ENCODE measurements at places on chromosomes 6 and 20.

DNA sequence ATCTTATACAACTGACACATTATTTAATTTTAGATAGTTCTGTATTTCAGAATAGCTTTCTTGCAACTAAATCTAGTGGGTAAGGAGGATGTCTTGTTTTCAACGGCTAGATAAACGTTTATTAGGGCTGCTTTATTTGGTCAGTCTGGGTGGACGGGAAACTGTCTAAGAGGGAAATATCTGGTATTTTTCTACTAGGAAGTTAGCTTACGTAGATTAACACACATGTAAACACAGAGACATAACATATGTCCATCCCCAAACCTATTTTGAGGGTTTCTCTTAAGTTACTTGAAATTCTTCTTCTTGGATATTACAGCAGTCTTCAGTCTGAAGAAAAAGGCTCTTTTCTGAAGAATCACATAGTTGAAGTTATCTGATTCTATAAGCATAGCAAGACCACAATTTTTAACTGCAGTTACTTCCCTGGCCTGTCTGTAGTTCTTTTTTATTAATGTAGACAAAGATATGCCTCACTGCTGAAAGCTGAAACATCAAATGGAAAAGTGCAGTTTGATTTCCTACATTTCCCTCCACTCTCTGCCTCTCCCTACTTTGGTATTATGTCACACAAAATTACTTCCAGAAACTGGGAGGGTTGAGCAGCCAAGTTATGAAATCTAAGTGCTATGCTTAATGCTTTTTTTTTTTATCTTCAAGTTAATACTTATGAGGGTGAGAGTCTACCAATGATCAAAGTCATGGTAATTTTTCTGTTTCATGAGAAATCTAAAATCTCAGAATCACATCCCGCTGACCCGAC lies 37.4 kb downstream of the PLAGL1 start:
- DNase-seq: no peak

DNA sequence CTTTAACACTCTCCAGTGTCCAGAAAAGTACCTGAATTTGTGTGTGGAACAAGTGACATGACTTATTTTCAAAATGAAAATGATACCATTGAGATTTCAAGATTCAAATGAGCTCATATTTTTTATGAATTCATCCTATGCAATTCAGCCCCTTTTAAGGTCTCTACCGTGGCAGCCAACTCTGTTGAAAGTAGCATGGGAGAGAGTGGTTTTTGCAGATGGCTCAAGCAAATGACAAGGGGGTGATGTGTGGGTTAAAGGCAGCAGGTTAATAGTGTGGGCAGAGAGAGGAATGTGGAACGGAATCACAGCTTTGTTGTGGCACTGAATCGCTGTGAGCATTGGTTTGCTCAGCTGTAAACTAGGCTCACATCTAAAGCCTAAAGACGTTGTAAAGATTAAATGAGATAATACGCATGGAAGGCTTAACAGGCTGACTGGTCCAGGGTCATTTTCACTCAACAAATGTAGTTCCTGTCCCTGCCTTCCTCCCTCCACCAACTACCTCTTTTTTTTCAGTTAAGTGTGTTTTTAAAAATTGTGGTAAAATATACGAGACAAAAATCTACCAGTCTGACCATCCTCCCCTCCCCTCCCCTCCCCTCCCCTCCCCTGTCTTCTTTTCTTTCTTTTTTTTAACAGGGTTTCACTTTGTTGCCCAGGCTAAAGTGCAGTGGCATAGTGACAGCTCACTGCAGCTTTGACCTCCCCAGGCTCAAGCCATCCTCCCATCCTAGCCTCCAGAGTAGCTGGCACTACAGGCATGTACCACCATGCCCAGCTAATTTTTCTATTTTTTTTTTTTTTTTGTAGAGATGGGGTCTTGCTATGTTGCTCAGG lies 114.7 kb upstream of the ZNF217 start:
- no peak for DNase-seq

DNA sequence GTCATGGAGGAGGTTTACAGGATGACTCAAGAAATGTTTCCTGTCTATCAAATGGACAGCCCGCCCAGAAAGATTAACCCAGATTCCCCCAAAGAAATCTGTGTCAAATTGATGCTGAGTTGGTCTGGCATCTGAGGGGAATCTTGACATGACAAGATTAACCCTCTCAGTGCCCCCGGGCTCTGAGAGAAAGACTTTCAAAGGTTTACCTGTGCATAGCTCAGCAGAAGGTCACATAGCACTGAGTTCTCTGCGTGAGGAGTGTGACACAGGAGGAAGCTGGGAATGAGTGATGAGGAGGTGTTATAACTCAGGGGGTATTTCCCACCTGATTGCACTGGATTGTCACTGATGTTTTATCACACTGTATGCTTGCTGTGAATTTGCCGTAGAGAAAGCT lies 601.2 kb downstream of the DHX35 start:
- DNase-seq: no peak

DNA sequence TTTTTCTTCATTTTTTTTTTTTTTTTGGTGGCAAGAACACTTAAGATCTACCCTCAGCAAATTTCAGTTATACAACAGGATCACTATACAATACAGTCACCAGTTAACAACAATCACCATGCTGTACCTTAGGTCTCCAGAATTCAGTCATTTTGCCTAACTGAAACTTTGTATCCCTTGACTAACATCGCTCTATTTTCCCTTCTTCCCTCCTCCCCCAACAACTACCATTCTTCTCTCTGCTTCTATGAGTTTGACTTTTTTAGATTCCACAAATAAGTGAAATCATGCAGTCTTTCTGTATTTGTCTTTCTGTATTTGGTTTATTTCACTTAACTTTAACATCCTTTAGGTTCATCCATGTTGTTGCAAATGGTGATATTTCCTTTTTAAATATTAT lies 42.4 kb upstream of the DOK5 start:
- DNase-seq: no peak

DNA sequence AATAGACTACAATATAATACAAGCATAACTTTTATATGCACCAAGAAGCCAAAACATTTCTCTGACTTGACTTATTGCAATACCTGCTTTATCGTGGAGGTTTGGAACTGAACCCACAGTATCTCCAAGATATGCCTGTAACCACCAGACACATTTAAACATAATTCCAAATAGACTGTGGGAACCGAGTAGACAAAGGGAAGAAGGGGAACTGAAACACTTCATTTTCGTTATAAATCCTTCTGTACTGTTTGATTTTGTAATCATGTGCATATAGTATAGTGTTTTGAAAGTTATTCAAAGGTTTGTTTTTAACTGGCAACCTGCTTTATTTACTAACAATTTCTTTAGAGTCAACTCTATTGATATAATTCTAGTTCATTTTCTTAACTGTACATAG lies 154.9 kb upstream of the BEND6 start:
- no peak for DNase-seq

GRCh38 chr20:38986663-38987062 lies 24.5 kb downstream of the DHX35 start:
- no peak for DNase-seq

DNA sequence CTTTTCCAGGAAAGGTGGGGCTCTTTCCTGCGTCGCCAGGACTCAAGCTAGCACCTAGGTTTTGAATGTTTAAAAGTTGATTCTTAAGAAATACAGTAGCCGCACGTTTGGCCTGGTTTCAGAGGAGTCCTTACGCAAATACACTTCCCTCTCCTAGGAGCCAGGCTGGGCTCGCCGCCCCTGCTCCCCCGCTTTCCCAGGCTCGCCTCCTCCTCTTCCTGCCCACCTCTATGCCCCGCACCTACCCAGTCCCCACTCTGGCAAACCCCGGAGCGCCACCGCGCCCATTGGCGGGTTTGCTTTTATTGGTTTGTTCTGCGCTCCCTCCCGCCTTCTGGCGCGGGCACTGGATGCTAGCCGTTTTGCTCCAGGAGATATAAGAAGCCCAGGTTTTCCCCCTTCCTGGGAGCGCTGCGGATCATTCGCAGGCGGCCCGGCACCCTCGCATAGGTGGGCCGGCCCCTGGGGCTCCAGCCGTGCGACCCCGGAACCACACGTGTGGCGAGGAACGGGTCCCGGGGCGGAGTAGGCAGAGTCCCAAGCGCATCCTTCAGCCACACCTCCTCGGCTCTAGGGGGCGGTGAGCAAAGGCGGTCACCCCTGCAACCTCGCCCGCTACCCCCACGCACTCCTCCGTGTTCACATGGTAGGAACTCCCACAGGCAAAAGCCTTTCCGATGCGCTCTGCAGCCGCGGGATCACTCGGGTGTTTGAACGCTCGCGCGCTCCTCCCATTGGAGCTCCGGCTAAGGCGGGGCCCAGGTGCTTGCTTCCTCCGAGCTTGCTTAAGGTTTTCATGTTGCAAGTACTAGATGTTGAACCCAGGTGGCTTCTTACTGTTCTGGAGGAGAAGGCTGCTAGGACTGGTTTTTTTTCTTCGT lies 119.0 kb downstream of the RTN4IP1 start:
- DNase-seq: peak; percentile 46

GRCh38 chr20:22629447-22629846 lies 45.1 kb upstream of the FOXA2 start:
- DNase-seq: no peak
